ENCODE measurements at places on chromosomes 4 and X. TPM values are rescaled to one million over a fixed set of nuclear protein-coding genes. Genes with fewer than 3 reads are reported as not detected.

- no peak for DNase-seq
Observed at GRCh38 chr4:131084997-131085396, 1989.0 kb downstream of the C4orf33 start.

GRCh38 chr4:128751354-128751753 is 58.1 kb upstream of the JADE1 start:
- DNase-seq, result no peak

DNA sequence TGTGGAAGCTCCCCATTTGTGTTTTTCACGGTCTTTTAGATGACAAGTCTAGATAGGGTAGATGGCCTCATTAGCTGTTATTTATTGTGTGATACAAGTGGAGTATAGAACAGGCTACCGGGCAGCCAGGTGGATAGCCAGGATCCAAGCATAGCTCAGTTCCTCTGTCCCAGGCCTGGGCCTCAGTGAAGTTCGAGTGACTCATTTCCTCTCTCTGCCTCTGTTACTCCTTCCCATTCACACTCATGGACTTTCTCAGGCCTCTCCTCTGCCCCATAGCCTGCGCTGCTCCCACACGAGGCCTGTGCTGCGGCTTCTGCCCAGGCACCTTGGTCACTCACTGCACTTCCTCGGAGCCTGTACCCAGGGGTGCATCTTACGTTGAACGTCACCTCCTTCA is 54.5 kb downstream of the TENM3 start:
- DNase-seq, result no peak

- DNase-seq, result no peak
Observed at GRCh38 chrX:86014421-86014820, 32.9 kb downstream of the CHM start.

GRCh38 chrX:26649534-26649933 is 433.6 kb downstream of the MAGEB5 start:
- no peak for DNase-seq

- DNase-seq, result peak; percentile 7
Observed at GRCh38 chr4:13483768-13484121, 395 bp downstream of the RAB28 start.

The CENPE gene
- 1.6 TPM for total RNA-seq

DNA sequence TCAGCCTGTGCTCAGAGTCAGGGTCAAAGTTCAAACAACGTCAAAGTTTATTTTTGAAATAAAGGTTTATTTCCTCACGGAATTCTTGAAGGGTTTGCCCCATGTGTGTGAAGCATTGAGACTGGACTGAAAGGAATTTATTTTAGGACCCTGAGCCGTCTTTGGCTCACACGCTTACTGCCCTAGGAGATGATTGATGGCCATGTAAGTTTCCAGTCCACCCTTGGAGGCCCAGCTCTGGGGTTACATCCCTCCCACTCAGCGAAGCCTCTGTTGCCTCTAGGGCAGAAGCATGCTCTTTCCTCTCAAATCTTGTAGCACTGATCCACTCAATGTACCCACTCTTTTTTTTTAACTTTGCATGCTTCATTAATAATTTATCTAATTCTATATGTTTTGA is 4.5 kb upstream of the NHSL2 start:
- no peak for DNase-seq

- DNase-seq, result no peak
Observed at GRCh38 chr4:47145630-47146029, 114.3 kb downstream of the GABRB1 start.

The RGS12 gene
- 2.3 TPM for total RNA-seq

- no peak for DNase-seq
Observed at GRCh38 chrX:14235004-14235403, 205.3 kb upstream of the GEMIN8 start.

The MAGEA2 gene
- total RNA-seq, result not detected

- DNase-seq, result no peak
Observed at GRCh38 chr4:87268411-87268810, 48.0 kb upstream of the KLHL8 start.

The UGT2B15 gene
- 0.18 TPM for total RNA-seq

- no peak for DNase-seq
Observed at GRCh38 chr4:7744142-7744804, 195.4 kb downstream of the AFAP1 start.

DNA sequence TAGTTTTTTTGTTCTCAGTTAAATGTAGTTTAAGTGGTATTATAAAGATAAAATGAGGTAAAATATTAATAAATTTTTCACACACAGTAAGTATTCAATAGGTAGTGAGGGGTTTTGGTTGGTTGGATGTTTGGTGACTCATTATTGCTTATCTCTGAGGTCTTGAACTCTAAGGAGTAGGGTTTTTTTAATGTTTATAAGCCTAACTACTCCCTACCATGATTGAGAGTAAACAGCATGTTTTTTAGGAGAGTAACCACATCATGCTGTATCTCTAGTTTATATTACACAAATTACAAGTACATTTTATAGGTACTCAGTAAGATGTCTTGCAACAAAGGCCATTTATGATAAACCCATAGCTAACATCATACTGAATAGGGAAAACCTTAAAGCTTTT is 181.6 kb downstream of the MAPK10 start:
- DNase-seq, result no peak

DNA sequence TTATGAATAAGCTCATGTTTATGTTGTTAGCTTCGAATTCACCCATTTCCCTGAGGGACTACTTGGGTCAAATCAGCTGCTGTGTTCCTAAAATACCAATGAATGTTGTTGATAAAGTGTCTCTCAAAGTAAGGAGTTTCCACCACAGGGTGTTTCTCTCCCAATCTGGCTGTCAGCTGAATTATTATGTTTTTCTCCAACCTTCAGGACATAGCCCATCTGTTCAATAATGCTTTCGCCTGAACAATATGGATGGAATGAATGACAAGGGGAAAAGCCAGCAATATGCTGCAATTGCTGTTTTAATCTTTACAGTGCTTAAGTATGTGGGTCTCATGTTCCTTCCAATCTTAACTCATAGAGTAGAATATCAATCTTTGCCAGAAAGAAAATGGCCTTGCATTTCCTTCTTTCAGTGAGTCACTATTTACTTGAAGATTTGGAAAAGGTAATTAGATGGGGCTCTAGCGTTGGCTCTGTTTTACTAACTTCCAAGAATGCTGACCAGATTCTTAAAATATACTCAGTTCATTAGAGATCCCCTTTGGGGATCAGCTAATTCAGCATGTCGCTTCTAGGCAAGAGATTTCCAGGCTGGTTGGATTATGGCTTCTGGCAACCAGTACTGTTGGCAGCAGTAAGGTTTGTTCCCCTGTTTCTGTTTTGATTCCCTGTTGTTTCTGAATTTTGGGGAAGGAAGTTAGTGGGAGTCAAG is 410.5 kb downstream of the PPP3CA start:
- no peak for DNase-seq

DNA sequence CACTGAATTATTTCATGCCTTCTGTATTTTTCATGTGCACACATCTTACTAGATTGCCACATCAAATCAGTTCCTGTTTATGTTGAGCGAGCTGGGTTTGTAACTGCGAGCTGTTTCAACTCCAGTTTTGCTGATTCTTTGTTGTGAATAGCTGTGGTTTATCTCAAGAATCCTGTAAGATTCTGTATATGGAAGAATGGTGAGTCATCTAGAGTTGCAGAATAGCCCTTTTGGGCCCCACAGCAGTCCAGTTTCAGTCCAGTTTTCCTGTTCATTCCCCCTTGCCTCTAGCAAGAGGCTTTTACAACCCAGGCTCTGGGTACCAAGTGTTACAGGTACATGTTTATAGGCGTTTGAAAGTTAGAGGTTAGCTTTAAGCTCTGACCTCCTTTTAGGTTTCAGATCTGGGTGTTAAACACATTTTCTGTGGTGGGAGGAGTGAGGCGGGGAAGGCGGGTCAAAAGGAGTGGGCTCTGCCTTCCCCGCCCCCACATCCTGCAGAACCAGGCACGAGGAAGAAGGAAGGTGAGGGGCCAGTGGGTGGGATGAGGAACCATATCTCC is 32.7 kb downstream of the TBC1D14 start:
- DNase-seq, result peak; percentile 20

DNA sequence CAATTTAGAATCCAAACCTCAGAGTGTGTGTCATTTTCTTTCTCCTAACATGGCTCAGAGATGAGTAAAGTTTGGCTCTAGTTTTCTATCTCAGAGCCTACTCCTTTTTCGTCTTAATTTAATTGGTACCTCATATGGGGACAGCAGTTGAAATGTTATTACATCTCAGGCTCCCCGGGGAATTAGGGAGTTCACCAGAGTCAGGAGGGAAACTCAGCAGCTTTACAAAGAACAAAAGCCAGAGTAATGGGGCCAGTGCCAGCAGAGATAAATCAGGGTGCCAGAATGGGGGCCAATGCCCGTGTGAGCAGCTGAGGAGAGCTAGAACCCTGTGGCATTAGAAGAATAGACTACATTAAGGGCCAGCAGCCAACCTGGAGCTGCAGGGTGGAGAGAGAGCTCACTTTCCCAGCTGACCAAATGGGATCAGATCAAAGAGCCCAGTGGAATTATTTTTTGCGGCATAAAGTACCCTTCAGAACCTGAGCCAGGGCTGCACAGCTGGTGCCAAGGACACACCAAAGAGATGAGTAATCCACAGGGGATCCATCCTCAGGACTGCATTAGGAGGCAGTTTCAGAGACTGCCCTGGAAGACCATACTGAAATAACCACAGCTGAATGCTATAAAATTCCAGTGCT is 207.1 kb upstream of the DKK2 start:
- DNase-seq, result no peak

DNA sequence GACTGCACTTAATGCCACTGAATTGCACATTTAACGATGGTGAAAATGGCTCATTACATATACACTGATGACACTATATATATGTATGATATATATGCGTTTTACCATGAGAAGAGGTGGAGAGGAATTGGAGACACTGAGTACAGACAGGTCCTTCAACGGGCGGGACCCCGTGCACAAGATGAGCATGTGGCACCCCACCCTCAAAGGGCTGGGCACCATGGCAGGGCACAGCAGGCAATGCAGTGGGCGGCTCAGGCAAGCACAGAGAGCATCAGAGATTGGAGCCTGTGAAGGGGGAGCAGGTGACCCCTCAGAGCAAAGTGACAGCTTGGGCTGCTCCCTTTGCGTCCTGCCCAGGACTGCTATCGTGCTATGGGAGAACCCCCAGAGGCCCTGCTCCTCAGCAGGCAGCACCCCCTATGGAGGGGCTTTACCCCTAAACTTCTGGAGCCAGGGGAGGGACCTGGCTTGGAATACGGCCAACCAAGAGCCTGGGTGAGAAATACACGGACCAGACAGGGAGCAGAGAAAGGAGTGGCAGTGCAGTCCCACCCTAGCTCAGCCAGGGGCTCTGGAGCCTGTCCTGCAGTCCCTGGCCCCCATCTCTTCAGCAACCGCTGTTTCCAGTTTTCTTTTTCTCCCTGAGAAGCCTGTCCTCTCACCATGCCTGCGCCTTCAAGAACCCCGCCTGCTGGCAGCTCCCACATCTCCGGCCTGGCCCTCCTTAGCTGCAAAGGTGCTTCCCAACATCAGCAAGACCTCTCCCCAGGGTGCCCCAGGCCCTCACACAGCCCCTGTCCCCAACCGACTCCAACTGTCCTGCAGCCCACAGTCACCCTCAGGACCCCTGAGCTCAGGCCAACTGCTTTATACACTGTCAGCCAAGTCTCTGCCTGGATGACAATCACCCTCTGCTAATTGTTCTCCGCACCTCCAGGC is 10.5 kb downstream of the SLC6A8 start:
- DNase-seq, result no peak

DNA sequence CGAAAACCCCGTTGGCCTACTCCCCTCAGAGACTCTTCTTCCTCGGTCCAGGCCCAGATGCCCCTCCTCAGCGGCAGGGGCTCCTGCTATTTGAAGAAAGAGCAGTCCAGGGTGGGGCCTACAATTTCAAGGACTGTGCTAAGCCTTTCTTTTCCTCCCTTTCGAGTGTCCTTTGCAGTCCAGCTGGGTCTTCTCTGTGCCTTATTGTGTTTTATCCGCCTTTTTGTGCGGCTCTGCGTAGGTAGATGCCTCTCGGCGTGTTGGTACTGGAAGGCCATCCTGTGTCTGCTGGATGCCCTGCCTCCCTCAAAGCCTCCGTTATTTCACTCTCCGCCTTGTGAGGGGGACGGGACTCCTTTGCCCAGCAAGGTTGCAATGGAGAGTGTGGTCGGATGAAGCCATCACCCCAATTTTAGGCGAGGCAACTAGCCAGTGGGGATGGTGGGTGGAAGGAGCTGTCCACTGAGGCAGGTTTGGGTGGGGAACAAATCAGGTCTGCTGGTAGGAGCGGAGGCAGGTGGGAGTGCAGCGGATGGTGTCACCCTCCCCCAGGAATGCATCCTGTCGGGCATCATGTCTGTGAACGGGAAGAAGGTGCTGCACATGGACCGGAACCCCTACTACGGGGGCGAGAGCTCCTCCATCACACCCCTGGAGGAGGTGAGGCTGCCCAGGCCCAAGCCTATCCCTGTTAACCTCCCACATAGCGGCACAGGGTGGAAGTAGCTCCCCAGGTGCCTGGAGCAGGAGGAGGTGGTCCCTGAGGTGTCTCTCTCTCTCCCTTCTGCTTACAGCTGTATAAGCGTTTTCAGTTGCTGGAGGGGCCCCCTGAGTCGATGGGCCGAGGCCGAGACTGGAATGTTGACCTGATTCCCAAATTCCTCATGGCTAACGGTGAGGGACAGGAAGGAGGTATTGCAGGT is 1.3 kb downstream of the GDI1 start:
- no peak for DNase-seq

DNA sequence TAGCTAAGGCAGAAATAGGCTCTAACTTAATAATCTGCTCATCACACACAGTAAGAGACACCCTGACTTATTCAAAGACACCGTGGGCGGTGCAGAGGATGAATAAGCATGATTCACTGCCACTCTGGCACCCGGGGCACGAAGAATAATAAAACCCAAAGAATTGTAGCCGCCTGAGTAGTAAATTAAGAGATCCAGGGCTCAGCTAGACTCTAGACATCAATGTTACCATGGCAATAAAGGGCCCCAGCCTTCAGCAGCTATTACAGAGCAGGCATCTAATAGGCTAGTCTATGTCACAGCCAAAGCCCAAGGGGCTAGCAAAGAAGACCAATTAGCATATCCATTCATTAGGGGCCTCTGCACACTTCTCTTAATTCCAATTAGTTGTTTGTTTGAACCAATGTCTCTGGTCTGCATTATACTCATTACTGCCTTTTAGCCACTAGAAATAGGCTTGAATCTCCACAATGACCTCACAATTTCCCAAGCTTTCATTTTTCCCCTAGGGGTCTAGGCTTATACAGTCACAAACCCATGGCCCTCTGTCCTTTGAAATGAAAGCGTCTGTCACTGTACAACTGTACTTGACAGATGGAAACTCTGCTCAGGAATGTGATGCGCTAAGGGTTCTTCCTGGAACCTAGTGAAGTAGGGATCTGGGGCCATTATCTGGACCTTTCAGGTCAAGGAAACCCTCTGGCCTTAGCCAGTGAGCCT is 3.0 kb upstream of the ATP1B4 start:
- DNase-seq, result no peak

DNA sequence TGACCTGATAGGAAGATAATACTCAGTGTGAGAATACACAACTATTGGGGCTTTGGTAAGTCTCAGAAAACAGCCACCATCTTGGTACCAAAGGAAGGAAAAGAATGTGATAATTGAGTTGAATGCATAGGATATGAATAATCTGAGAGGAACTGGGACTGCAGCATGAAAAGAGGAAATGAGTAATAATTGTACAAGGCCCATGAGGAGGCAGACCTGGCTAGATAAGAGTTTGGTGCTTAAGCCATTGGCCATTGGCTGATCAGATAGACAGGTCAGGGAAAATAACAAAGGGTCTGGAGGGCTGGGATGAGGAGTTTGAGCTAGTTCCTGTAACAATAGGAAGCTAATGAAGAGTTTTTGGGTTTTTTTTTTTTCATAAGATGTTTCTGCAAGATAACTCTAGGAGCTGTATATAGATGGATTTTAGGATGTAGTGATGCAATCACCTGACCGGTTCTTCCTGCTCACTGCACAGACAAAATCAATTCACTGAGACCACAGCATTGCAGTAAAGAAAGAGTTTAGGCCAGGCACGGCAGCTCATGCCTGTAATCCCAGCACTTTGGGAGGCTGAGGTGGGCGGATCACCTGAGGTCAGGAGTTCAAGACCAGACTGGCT is 5.3 kb upstream of the TRMT2B start:
- no peak for DNase-seq
